ENCODE measurements at places on chromosomes 7 and 10. TPM values are rescaled to one million over a fixed set of nuclear protein-coding genes. Genes with fewer than 3 reads are reported as not detected.

Gene RARRES2
- not detected for total RNA-seq

Gene TNS3
- 3.2 TPM for total RNA-seq

DNA sequence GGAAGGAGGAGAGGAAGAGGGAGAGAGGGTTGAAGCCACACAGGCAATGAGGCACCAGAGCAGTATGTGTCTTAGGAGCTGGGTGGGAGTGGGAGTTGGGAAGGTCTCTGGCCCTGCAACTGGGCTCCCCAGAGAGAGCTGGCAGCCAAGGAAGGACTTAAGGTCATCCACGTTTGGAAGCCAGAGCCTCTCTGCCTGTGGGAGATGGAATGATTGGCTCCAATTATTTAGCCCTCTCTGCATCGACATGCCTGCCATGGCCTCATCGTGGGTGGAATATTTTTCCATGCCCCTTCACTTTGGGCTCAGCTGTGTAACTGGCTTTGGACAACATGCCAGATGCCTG, 478.5 kb downstream of the RPS24 start:
- H3K4me1 ChIP-seq = no peaks in the 10 kb centered on the region
- H3K27ac ChIP-seq = no peak overlapping the region
- no peaks in the 10 kb centered on the region for H3K27me3 ChIP-seq
- no peaks in the 10 kb centered on the region for H3K36me3 ChIP-seq
- H3K4me3 ChIP-seq = no peak overlapping the region

DNA sequence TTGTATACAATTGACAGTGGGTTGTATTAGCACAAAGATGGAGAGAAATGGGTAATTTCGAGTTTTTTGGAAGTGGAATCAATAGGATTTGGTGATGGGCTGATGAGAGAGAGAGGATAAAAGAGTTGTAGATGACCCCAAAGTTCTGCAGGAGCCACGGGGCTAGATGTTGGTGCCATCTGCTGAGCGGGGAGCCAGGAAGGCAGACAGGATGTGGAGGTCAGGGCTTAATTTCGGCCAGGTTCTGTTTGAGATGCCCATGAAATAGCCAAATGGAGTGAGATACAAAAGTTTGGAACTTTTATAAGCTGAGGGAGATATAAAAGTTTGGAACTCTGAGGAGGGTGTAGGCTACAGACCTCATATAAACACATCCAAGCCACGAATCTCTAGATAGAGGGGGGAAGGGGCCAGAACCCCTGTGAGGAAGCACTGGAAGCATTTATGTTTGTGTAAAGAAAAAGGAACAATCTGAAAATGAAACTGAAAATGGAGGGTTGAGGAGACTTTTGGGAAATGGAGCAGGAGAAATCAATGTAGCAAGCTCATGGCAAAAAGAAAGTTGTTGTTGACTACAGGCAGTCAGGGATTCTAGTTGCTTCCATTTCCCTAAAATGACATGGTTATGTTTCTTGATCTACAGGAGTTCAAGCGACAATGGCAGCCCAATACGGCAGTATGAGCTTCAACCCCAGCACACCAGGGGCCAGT, 2.2 kb downstream of the GIMAP4 start:
- H3K27ac ChIP-seq = peak overlapping the region; percentile 70
- peaks cover 50% of the 10 kb centered on the region for H3K4me1 ChIP-seq
- no peaks in the 10 kb centered on the region for H3K27me3 ChIP-seq
- DNase-seq = no peak
- peak overlapping the region; percentile 96 for H3K4me3 ChIP-seq

- DNase-seq = no peak
- H3K4me3 ChIP-seq = no peak overlapping the region
- no peaks in the 10 kb centered on the region for H3K36me3 ChIP-seq
- H3K27me3 ChIP-seq = no peaks in the 10 kb centered on the region
Observed at GRCh38 chr10:33365871-33366411, 31.5 kb upstream of the NRP1 start.

DNA sequence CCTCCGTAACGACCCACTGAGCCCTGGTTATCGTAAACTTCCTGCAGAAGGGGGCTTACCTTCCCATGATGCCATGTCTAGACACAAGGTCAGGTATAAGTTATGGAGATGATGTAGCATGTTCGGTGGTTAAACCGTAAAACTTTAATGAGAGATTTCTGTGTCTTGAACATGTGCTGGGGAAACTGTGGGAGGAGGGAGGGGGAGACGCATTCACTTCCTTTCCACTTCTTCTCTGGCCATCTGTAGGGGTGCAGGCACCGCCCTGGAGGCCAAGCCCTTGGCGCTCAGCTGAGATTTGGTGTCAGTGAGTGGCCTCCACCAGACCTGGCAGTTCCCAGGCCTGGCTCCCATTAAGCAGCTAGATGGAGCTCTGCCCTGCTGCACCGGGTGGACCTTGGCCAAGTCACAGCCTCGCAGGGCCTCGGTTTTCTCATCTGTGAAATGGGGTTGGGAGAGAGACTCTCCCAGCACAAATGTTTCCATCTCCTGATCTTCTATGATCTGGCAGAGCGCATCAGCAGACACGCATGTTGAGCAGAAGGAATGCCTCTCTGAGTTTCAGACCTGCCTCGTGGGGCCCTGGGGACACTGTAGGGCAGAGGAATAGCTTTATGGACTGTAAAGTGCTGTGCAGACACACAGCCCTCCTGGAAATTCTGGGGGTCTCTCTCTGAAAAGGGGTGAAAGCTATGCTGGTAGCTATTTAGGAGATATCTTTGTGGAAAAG, 106.0 kb downstream of the COL26A1 start:
- H3K27me3 ChIP-seq = no peaks in the 10 kb centered on the region
- peaks cover 9% of the 10 kb centered on the region for H3K4me1 ChIP-seq
- H3K27ac ChIP-seq = no peak overlapping the region
- no peak overlapping the region for H3K4me3 ChIP-seq
- DNase-seq = no peak

Gene HOXA11
- total RNA-seq = not detected

Gene OPALIN
- total RNA-seq = not detected

GRCh38 chr7:141142058-141142457, 68.2 kb downstream of the TMEM178B start:
- no peak for DNase-seq
- H3K36me3 ChIP-seq = no peaks in the 10 kb centered on the region
- no peak overlapping the region for H3K4me3 ChIP-seq

DNA sequence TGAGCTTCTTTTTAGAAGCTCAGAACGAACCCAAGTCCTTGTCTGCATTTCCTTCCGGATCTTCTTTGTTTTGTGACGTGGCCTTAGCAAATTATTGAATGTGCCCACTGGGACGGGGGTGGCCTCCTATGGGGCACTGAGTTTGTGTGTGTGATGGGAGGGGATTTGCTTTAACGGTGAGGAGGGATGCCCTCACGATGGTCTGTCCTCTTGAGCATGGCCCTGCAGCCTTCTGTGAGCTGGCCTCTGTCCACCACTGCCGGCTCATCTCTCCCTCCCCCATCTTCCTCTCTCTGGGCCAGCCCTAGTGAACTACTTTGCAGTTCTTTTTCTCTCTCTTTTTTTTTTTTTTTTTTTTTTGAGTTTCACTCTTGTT, 62.9 kb upstream of the MKRN1 start:
- no peaks in the 10 kb centered on the region for H3K4me1 ChIP-seq
- H3K27me3 ChIP-seq = peaks cover 3% of the 10 kb centered on the region
- H3K4me3 ChIP-seq = no peak overlapping the region
- no peak overlapping the region for H3K27ac ChIP-seq
- H3K36me3 ChIP-seq = no peaks in the 10 kb centered on the region
- DNase-seq = no peak

DNA sequence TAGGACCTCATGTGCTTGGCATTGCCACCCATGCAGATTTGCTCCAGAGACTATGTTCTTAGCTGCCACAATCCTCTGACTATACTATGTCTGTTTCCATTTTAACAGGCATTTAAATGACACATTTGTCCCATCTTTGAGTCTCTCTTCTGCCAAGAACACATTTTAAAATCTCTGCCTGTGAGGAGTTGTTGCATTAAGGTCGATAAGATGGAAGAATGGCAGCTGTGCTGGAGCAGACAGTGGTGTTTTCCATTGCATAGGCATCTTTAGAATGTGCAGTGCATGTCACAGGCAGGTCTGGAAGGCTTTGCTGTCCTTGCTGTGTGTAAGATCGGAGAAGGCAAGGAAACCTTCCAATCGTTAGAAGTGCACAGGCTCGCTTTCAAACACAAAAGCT, 70.9 kb upstream of the CELF2 start:
- H3K36me3 ChIP-seq = no peaks in the 10 kb centered on the region
- H3K27ac ChIP-seq = no peak overlapping the region
- no peaks in the 10 kb centered on the region for H3K27me3 ChIP-seq

DNA sequence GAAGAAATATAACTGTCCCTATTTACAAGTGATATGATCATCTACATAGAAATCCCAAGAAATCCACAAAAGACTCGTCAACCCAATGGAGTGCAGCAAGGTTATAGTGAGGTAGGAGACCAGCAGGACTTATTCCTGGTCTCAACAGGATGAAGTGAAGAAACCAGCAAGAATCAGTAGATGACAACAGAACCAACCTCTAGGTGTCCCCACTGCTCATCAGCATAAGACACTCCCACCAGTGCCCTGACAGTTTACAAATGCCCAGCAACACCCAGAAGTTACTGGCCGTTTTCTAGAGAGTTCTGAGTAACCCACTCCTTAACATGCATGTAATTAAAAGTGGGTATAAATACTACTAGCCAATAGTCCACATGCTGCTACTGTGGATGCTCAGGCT, 470.5 kb upstream of the LRRTM3 start:
- no peak overlapping the region for H3K27ac ChIP-seq
- DNase-seq = no peak
- H3K4me3 ChIP-seq = no peak overlapping the region

- no peaks in the 10 kb centered on the region for H3K27me3 ChIP-seq
- no peak overlapping the region for H3K27ac ChIP-seq
- DNase-seq = peak; percentile 57
- H3K4me3 ChIP-seq = no peak overlapping the region
Observed at GRCh38 chr10:72834183-72834825, 59.2 kb upstream of the OIT3 start.

- no peak overlapping the region for H3K4me3 ChIP-seq
- H3K27me3 ChIP-seq = no peaks in the 10 kb centered on the region
- H3K27ac ChIP-seq = no peak overlapping the region
- DNase-seq = no peak
- H3K4me1 ChIP-seq = no peaks in the 10 kb centered on the region
Observed at GRCh38 chr10:1089017-1089689, 33.0 kb downstream of the WDR37 start.

- no peak overlapping the region for H3K4me3 ChIP-seq
- no peaks in the 10 kb centered on the region for H3K27me3 ChIP-seq
- H3K27ac ChIP-seq = no peak overlapping the region
- DNase-seq = no peak
- H3K4me1 ChIP-seq = no peaks in the 10 kb centered on the region
Observed at GRCh38 chr10:48699011-48699627, 14.4 kb downstream of the WDFY4 start.

- H3K4me3 ChIP-seq = no peak overlapping the region
- H3K4me1 ChIP-seq = no peaks in the 10 kb centered on the region
- no peak overlapping the region for H3K27ac ChIP-seq
- H3K27me3 ChIP-seq = no peaks in the 10 kb centered on the region
Observed at GRCh38 chr7:95198863-95199262, 125.5 kb downstream of the PON1 start.

DNA sequence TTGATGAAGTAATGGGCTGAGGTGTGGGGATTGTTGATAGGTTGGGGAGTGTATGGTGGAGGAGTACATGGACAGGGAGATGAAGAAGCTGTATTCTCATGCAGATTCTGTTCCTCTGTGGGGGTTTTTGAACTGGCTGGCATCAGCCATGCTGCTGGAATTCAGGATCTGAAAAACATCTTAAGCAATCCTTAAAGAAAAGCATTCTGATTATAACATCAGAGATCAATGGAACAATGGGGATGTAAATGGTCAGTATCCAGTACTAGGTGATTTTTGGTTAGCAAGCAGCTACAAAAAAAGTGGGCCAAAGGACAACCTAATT, 247.5 kb upstream of the GALNT17 start:
- H3K27ac ChIP-seq = no peak overlapping the region
- H3K36me3 ChIP-seq = no peaks in the 10 kb centered on the region
- no peaks in the 10 kb centered on the region for H3K4me1 ChIP-seq
- no peak overlapping the region for H3K4me3 ChIP-seq
- no peaks in the 10 kb centered on the region for H3K27me3 ChIP-seq
- DNase-seq = no peak

Gene UNCX
- total RNA-seq = not detected

DNA sequence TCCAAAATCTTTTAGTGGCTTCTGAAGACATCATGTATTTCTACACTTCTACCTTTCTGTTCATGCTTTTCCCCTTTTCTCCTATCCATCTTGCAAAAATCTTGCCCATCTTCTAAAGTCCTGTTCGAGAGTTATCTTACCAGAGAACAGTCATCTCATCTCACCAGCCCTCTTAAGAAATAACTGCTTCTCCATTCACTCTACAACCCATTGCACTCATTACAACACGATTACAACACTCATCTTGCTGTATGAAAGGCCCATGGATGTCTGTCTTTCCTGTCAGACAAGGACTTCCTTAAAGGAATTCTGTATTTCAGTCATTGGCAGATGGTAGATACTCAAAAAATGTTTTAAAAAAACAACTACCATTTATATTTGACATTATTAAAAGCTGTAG, 30.8 kb downstream of the ZNF438 start:
- no peak for DNase-seq
- no peak overlapping the region for H3K27ac ChIP-seq
- H3K36me3 ChIP-seq = no peaks in the 10 kb centered on the region
- peaks cover 28% of the 10 kb centered on the region for H3K4me1 ChIP-seq
- no peaks in the 10 kb centered on the region for H3K27me3 ChIP-seq
- H3K4me3 ChIP-seq = no peak overlapping the region

DNA sequence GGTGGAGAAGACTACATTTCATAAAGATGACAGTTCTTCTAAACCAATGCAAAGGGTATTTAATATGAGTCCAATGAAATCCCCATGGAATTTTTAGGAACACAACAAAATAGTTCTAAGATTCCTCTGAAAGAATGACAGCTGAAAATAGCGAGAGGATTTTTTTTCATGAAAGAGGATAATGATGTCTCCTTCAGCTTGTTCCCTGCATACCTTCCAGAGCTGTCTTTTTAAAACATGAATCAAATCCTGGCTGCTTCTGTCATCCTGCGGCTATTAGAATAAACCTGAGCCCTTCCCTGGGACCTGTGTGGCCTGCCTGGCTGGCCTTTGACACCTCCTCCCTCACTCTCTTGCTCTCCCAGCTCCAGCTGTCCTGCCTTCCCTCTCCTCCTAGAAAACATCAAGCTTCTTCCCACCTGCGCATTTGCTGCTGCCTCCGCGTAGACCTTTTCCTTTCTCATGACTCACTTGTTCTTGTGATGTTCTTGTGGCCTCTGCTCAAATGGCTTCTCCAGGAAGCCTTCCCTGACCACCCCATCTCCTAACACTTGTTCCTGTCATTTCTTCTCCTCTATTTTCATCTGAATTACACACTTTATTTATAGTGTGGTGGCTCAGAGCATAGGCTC, 57.4 kb downstream of the EEPD1 start:
- no peaks in the 10 kb centered on the region for H3K27me3 ChIP-seq
- DNase-seq = no peak
- H3K4me1 ChIP-seq = peaks cover 36% of the 10 kb centered on the region

DNA sequence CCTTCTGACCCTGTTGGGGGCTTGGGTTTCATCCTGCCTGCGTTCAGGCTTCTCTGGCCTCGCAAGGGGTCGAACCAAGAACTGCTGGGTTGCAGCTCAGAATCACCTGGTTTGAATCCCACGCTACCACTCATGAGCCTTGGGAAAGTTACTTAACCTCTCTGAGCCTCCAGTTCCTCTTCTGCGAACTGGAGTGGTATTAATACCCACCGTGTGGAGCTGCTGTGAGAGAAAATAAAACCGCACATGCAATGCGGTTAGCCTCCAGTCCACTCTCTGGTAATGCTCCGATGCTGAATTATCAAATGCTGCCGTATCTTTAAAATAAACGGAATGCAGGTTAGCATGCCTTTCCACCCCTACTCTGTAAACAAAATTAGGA, 171.9 kb downstream of the ARHGAP12 start:
- no peaks in the 10 kb centered on the region for H3K27me3 ChIP-seq
- H3K27ac ChIP-seq = no peak overlapping the region

Data from CD4-positive, alpha-beta memory T cell (primary cell).